ENCODE measurements at places on chromosomes 2 and 18.

GRCh38 chr2:233416199-233416598, 61.9 kb downstream of the DGKD start:
- no peak for DNase-seq

DNA sequence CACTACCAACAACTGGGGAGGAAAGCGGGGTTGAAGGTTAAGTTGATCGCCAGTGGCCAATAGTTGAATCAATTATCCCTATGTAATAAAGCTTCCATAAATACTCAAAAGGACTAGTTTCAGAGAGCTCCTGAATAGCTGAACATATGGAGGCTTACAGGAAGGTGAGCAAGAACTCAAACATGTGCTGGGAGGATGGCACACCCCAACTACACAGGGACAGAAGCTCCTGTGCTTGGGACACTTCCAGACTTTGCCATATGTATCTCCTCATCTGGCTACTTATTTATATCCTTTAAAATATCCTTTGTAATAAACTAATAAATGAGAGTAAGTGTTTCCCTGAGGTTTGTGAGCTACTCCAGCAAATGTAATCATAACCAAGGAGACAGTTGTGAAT, 115.7 kb downstream of the HNMT start:
- DNase-seq = no peak

DNA sequence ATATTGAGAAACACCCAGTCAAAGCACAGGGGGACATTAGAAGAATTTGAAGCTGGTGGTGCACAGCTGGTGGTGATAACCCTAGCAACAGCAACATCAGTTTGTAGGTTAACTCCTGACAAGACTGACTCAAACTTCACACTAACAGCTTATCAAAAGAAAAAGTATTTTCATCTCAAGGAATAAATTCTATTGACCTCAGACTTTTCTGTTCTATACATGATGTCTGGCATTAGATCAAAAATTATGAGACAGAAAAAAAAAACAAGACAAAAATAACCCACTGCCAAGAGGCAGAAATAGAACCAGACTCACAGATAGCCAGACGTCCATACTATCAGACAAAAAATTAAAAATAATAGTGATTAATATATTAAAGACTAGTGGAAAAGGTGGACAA, 126.1 kb downstream of the COL6A3 start:
- DNase-seq = no peak

DNA sequence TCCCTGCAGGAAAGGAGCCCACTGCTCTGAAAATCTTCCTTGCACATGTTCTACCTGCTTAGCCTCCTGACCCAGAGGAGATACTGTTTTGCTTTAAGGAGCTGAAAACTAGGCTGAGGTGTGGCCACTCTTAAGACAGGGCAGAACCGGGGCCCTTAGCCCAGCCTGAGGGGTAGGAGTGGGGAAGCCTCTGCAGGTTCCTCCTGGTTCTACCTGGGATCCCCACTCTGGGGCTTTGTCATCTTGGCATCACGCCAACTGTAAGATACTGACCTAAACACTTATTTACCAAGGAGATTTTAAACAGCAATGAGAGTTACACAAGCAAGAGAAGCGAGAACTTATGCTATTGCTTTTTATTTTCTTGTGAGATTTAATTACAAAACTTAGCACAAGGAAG, 86.9 kb downstream of the KCTD1 start:
- no peak for DNase-seq

DNA sequence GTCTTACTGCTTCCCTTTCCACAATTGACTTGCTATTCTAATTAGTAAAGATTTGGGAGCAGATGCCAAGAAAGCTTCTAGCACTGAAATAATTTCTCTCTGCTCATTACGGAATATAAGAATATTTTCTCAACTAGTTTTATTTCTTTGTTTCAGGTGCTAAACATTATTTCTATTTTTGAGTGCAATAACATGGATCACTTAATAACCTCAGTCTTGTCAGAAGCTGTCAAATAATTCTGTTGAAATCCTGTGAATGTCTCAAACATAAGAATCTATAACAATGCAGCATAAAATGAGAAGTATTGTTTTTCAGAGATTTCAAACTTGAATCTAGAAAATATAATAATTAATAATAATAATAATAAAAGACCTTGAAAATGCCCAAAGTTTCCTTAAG, 1221.0 kb downstream of the DSC3 start:
- no peak for DNase-seq

- DNase-seq = no peak
Measured at GRCh38 chr2:233456111-233456510, 101.8 kb downstream of the DGKD start.

GRCh38 chr2:198697218-198697617, 760.5 kb downstream of the SATB2 start:
- no peak for DNase-seq

GRCh38 chr2:112709703-112710102, 11.1 kb upstream of the NT5DC4 start:
- no peak for DNase-seq

- no peak for DNase-seq
Measured at GRCh38 chr2:73339201-73339600, 45.9 kb upstream of the EGR4 start.

DNA sequence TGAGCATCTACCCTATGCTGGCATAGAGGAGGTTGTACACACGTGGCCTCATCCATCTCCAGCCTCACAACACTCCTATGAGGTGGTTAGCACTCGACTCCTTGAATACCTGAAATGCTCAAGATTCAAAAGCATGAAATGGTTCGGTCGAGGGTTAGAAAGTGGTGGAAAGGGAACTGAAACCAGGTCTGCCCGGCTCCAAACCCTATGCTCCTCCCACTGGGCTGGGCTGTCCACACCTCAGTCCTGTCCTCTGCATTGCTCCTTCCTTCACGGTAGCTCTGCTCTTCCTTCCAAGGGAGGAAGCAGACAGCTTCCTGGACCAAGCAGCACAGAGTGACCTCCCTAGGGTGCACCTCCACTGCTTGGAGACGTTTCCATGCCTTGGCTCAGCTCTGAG, 565.2 kb upstream of the ID2 start:
- DNase-seq = no peak

- no peak for DNase-seq
Measured at GRCh38 chr2:20443276-20443920, 3.5 kb upstream of the RHOB start.

- no peak for DNase-seq
Measured at GRCh38 chr18:11696451-11696850, 7.4 kb downstream of the GNAL start.

DNA sequence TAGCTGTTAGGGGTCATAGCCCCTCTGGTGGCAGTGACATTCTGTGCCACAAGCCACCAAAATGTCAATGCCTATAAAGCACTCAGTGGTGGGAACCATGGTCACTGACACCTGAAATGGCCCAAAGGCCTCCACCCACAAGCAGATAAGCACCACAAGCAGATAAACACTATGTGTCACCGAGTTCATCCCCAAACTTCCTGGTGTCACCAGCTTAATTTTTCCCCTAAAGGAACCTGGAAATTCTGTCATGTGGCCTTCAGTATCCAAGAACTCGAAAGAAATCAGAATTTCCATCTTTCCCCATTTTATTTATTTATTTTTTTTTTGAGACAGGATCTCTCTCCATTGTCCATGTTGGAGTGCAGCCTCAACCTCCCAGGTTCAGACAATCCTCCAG, 3.6 kb upstream of the TPRKB start:
- DNase-seq = no peak

DNA sequence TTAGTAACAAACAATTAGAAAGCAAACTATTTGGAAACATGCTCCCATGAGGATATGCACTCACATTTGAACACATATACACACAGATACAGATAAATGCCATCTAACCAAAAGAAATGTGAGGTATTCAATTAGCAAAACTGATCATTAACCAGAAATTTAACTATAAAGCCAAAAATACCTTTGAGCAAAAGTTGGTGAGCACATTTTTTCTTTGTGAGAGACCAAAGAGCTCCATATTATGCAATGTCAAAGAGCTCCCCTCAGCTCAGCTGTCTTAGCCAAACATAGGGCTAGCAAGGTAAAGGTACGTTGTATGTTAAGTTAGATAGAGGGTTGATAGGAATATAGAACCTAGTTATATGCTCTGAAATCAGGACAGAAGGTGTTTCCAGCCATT, 43.8 kb downstream of the CYBRD1 start:
- no peak for DNase-seq

- no peak for DNase-seq
Measured at GRCh38 chr2:140242889-140243288, 1462.7 kb upstream of the NXPH2 start.

DNA sequence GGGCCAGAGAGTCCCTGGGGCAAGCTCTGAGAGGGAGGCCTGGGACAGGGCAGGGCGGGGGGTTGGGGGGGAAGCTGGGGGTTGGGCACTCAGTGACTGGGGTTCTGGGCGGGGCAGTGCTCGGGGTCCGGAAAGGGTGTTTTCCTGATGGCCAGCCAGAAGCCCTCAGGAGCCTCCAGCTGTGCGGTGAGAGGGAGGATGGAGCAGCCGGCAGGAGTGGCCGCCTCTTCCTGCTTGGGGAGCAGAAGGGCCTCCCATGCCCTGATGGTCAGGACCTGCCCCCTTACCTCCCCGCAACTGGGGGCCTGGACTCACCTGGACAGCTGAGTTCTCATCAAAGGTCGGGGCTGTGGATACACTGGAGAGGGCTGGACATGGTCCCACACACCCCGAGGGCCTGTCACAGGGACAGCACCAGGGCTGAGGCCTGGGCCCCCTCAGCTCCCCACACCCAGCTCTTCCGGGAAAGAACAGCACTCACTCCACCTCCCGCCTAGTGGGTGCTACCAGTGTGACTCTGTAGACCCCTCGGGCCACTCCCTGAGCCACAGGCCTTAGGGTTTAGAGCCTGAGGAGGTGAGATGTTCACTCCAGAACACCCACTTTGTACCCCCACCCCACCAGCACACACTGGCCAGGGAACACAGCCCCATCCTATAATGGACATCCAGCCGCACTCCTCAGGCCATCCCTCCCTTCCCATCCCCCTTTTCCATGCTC, 6.7 kb downstream of the SFTPB start:
- no peak for DNase-seq

All from left hindlimb (tissue), 1 donor.